H1 (cell line): ENCODE measurements at places on chromosomes 7 and 10.
A peak's percentile ranks its signal among the peaks of the same experiment; 100 is the strongest.

DNA sequence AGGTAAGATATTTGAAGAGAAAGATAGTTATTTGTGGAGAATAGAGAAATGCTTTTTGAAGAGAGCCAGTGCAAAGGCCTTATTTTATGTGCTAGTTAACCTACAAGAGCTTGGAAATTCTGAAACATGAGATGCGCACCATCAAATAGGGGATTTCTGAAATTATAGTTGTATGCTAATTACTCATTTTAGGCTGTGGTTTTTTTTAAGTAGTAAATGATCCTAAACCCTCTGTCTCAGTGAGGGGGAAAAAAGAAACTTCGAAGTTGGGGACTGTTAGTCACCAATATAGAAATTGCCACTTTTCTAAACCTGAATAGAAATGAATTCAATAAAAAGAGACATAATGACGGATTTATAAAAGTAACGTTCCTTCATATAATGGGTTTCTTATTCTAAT, 119.3 kb upstream of the MDFIC start:
- DNase-seq: no peak

DNA sequence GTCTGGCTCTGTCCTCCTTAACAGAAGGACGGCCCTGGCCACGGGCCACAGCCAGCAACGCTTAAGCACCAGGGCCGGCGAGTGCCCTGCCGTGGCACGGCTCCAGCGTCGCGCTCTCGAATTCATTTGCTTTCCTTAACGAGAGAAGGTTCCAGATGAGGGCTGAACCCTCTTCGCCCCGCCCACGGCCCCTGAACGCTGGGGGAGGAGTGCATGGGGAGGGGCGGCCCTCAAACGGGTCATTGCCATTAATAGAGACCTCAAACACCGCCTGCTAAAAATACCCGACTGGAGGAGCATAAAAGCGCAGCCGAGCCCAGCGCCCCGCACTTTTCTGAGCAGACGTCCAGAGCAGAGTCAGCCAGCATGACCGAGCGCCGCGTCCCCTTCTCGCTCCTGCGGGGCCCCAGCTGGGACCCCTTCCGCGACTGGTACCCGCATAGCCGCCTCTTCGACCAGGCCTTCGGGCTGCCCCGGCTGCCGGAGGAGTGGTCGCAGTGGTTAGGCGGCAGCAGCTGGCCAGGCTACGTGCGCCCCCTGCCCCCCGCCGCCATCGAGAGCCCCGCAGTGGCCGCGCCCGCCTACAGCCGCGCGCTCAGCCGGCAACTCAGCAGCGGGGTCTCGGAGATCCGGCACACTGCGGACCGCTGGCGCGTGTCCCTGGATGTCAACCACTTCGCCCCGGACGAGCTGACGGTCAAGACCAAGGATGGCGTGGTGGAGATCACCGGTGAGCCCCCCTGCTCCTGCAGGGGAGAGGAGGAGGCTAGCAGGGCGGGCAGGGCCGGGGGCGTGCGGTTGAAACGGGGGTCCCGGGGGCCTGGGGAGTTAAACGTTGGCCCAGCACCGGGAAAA, at the start of gene HSPB1:
Gene HSPB1, plus strand, starts transcription at position 327 of the 855 bp plus-strand sequence. Its CDS starts 40 bp downstream, at position 367.
- DNase-seq: peak; percentile 87

DNA sequence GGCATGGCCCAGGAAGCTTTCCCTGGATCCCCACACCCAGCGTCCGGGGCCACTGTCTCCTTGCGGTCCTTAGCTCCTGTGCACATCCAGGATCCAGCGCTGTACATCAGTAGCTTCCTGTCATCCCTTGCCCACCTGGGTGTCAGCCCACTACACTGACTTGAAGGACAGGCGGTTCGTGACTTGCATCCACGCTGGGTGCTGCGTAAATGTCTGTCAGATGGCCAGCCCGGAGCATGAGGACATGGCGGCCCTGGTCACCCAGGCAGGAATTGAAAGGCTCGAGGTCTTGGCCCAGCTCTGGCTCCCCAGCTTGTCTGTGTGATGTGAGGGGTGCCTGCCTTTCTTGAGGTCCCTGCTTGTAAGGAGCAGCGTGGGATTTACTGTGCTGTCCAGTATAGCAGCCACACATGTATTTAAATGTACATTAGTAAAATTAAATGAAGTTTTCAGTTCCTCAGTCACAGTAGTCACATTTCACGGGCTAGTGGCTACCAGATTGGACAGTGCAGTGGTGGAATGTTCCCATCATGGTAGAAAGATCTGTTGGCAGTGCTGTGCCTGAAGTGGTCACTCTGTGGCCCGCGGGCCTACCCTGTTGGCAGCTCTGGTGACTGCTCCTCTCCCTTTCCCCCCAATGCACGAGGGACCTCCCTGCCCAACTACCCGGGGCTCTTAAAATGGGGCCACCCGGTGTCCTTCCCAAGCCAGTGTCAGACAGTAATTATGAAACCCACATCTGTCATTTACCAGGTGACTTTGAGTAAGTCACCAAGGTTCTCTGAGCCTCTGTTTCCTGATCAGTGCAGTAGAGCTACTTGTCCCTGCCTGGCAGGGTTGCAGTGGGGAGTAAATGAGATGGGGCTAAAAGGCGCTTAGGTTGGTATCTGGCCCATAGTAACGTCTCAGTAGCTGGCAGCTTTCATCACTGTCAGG, 97.8 kb upstream of the PPIF start:
- DNase-seq: no peak

DNA sequence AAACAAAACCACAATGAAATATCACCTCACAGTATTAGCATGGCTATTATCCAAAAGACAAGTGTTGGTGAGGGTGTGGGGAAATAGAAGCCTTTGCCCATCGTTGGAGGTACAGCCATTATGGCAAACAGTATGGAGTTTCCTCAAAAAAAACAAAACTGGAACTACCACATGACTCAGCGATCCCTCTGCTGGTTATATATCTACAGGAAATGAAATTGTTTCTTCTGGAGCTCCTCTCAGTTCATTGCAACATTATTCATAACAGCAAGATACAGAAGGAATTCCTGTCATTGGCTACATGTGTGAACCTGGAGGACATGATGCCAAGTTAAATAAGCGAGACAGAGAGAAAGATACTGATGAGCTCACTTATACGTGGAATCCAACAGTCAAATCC, 2.4 kb upstream of the UBE3C start:
- no peak for DNase-seq

DNA sequence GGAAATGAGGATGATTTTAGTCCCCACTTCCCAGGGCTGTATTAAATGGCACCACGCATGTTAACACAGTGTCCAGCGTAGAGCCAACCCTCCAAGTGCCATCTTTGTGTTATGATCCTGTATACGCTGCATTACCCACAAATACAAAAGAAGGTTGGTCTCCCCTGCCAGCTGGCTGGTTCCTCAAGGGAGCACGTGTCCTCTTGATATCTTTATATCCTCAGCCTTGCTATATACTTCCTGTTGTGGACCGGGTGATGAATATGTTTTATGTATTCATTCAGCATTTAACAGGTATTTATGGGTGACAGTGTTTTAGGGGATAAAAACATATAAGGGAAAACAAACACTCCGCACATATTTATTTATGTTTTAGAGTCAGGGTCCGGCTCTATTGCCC, 23.2 kb upstream of the PRRT4 start:
- no peak for DNase-seq
